ENCODE measurements at places on chromosomes 7 and 10.

DNA sequence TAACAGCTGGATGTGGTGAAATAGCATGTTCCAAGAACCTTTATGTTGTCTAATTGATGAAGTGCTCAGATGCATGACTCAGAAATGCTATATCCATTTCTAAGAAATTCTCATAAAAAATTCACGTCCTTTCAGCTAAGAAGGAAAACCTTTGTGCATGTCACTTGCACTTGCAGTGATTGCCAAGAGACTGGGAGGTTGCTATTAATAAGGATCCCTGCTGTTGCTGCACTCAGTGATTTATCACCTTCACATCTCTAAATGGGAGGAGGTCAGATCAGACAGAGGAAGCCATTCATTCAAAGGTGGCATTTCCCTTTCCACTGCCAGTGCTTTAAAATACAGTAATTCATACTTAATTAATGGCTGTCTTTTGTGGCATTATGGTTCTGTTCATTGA, 89.5 kb downstream of the THSD7A start:
- no peak for DNase-seq

- DNase-seq = no peak
Observed at GRCh38 chr7:155860840-155861479, 48.7 kb upstream of the SHH start.

DNA sequence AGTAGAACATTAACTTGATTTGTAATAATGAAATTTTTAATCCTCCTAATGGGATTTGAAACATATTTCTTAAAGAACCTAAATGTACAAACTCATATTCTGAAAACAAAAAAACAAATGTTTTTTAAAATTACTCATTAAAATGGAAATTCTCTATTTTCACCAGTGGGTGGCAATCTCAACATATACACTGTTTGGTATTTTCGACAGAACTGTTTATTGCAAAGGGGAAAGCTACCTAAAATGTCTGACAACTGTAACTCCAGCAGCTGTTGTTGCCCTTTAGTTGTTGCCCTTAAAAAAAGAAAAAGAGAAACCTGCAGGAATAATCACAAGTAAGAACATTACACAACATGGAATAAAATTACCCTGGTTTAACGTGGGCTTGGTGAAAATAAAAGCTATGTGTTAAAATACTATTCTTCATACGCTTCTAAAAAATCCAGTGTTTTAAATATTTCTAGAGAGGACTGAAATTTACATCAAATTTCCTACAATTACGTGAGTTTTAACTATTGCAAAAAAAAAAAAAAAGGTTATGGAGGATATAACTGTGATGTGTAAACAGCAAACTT, 54.5 kb downstream of the COL1A2 start:
- peak; percentile 62 for DNase-seq

DNA sequence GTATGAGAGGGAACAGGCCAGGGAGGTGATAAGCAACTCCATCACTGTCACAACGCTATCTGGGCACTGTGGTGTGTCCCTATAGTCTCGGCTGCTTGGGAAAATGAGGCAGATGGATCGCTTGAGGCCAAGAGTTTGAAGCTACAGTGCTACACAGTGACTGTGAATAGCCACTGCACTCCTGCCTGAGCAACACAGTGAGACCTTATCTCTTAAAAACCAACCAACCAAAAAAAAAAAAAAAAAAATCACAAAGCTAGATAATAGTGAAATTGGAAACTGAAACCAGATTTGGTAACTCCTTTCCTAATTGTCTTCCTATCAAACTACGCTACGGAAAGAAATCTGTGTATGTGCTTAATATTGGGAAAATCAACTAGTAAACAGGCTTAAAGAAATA, 14.1 kb downstream of the MICU1 start:
- no peak for DNase-seq

DNA sequence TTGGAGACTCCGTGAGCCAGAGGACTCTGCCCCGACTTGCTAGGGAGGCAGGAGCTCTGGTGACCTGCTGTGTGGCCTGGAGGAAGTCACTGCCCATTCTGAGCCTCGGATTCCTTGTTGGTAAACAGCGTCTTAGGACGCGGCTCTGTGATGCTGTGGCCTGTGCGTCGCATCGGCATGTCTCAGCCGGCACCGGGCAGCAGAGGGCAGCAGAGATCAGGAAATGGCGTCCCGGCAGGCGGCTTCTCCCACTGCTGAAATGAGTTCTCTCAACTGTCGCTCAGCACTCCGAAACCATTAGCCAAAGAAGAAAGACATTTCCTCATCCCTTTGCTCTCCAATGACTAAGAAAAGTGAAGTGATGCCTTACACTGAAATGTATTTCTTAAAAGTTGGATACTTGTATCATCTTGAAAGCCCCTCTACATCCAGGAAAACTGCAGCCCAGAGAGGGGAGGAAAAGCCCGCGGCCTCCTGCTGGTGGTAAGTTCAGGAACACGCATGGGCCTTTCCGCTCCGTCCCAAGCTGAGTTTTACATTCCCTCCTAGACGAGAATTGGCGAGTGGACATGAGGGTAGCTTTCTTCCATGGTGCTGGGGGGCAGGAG, 91.7 kb downstream of the WDR11 start:
- peak; percentile 92 for DNase-seq

All from GM03348 (cell line).